ENCODE measurements at places on chromosomes 1 and 21.

DNA sequence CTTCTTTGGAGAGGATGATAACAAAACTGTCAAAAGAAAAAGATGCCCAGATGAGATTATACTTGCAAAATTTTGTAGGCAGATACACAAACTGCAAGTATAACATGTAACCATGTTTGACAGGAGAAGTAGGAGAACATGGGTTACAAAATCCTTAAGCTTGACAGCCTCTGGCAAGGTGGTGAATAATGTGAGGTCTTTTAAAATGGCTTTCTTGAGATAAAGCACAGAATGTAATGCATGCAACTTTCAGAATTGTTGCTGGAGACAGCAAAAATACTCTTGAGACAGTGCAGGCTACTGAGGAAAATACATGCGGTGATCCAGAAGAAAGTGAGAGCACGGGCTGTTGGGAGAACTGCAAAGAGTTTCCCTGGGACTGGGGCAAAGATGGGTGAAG lies 24.7 kb downstream of the DNAJC6 start:
- no peak for DNase-seq

DNA sequence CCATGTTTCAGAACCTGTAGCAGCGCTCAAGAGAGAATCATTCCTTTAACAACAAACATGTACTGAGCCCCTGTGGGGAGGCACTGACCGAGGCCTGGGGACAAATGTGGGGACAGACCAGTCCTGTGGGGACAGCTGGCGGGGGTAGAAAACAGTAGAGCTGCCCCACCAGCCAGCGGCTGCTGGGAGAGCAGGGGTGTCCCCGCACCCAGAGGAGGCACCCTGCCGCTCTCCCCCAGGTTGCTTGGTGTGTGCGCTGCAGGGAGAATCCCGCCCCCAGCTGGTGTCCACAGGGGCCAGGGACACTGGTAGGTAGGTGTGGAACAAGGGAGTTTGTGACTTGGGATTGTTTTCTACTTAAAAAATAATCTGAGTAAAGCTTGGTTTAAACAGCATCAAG lies 62.1 kb downstream of the ADARB1 start:
- no peak for DNase-seq

- DNase-seq = no peak
These were observed 120.3 kb downstream of the PROX1 start for GRCh38 chr1:214108097-214108446.

DNA sequence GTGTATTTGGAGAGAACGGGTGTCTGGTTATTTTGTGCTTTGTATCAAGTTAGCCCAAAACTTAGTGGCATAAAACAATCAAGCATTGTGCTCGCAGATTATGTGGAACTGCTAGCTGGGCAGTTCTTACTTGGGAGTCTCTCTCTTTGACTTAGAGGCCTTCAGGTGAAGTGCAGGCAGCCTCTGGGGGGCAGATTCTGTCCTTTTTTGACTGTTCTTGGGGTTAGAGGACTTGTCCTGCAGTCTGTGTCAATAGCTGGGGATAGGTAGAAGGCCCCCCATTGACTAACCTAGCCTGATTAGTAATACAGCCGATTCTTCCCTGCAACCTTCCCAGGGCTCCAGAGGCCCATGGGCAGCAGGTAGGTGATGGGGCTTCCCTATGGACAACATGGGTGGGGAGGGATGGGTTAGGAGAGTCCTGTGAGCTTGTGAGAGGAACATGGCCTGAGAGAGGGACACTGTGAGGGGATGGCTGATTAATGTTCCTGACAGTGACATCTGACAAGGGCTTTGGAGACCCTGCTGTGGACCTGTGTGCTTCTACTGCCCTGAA lies 37.2 kb upstream of the ACOT11 start:
- DNase-seq = no peak

- DNase-seq = peak; percentile 87
These were observed 199.8 kb downstream of the CRB1 start for GRCh38 chr1:197467881-197468280.

DNA sequence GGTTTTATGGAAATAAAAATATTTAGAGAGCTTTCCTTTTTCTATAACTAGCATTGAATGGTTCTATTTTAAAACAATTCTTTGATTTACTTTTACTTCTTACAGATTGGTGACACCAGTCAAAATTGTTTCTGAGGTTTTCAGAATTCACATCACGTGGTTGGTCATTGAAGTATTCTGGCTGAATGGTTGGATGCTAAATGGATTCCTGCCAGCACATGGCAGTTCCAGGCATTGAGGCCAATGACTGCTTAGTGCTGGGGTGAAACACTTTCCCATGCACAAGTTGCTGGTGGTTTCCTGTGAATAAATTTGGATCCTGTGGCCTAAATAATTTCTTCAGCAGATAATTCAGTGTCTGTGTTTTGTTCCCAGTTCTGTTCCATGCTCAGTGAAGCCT lies 20.6 kb downstream of the NCAM2 start:
- no peak for DNase-seq

DNA sequence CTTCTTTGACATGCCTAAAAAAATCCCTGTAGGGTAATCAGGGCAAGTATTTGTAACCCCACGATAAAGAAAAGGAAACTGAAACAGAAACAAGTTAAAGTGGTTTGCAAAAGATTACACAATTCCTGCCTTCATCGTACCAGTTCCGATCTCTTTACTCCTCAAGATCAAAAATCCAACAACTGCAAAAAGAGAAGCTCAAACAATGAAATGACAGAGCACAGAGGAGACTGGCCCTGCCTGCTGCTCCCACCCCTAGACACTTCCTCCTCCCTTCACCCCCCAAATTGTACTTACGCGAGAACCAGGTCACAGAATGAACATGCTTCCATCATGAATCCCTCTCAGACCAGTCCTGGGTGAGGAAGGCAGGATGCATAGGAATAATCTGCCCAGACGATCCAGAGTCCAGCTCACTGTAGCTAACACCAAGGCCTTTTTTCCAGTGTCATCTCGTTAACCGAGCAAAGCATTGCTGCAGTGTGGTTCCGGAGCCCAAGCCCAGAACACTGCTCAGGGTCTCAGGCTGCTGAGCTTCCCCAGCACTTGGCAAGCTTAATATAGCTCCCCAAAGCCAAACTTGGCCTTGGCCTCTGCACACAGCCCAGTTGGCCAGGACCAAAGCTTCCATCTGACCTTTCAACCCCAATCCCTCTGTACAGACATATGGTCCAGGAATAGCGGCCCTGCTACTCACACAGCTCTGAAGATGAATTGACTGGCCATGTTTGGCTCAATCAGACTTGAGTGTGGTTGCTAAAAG lies 20.3 kb downstream of the RXRG start:
- no peak for DNase-seq

DNA sequence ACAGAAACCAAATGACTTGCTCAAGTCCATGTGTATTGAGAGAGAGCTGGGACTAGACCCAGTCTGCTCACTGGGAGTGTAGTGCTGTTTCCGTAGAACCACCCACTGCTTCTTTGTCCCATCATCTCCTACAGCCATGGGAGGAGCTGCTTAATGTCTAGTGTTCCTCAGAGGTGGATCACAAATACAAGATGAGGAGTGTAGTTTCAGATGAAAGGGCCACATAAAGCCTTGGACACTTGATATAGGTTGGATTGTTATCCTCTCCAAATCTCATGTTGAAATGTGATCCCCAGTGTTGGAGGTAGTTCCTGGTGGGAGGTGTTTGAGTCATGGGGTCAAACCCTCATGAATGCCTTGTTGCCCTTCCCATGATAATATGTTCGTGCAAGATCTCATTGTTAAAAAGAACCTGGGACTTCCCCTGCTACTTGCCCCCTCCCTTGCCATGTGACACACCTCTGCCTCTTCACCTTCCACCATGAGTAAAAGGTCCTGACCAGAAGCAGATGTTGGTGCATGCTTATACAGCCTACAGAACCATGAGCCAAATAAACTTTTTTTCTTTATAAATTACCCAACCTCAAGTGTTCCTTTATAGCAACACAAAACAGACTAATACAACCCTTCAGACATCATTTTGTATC lies 127.5 kb upstream of the DNAH14 start:
- DNase-seq = no peak

DNA sequence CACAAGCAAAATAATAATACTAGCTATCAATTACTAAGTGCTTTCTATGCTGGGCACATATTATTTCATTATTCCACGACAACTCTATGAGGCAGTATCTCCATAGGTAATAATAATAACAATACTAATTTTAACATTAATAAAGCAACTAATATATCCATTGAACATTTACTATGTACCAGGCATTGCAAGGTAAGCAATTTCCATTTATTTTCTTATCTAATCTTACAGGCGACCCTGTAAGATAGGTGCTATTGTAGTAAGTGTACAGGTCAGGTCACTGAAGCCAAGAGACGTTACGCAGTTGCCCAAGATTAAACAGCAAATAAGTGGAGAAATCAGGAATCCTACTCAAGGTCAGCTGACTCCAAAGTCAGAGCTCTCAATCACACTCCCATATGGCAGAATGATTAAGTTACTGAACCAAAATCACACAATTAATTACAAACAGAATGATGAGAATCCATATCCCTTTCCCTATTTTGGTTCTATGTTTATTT lies 198.4 kb downstream of the SLC45A1 start:
- DNase-seq = no peak
